ENCODE measurements at places on chromosomes 5 and 9.

DNA sequence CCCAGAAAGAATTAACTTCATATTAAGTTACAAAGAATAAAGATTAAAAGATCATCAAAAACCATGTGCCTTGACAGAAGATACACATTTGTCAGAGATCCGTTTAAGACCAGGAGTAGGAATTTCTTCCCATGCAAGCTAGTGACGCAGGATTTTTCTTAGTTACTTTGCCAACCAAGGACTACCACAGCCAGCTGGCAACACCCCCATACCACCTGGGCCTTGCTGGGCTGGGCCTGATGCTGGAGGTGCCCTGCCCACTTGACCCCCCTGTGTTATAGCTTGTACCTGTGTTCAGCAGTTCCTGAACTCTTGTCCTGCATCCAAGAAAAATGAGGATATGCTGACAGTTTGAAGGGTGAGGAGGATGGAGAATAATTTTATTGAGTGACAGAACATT is 290.9 kb upstream of the SMC2 start:
- DNase-seq = no peak

GRCh38 chr5:89613222-89613956 is 730.4 kb upstream of the MEF2C start:
- no peak for DNase-seq

GRCh38 chr5:120613729-120614128 is 149.6 kb downstream of the PRR16 start:
- no peak for DNase-seq

DNA sequence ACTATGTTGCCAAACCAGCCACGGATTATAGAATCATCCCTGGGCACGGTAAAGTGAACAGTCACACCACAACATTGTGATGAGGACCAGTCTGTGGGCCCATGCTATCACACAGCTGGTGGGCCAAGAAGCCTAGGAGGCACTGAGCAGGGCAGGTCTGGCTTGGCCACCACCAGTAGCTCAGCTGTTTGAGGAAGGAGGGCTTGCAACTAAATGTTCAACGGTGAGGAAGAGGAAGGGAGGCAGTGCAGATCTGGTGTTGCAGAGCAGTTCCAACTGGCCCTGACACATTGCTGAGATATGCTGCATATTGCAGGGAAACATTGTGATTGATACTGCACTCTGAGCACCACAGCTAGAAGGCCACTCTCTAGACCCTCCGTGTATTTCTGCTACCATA is 77.9 kb upstream of the ATG10 start:
- no peak for DNase-seq

DNA sequence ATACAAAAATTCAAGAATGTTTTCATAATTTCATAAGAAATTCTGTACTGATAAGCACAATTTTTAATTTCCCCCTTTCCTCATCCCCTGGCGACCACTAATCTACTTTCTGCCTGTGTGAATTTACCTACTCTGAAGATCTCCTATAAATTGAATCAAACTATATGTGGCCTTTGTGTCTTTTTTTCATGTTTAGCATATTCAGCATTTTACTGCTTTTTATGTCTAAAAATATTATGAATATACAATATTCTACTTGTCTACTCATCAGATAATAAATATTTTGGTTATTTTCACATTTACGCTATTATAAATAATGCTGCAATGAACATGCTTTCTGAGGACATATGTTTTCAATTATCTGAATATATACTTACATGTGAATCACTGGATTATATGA is 144.8 kb downstream of the CYLC2 start:
- no peak for DNase-seq

DNA sequence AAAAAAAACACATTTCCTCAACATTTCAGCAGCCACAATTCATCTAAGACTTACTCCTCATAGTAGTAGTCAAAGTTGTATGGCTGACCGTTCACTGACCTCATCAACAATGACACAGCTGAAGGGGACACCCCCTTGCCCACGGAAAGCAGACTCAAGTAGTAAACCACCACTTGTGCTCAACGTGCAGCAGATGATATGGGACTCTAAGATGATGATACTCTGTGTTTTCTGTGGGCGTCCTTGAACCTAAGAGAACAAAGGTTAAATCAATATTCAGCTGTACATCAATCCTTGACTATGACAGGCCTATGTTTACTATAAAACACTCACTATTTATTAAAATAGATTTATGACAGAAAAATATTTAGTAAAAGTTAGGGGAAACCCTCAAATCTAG is 71.6 kb downstream of the SETX start:
- no peak for DNase-seq

- no peak for DNase-seq
Measured at GRCh38 chr5:132459031-132459982, 31.3 kb downstream of the IRF1 start.

DNA sequence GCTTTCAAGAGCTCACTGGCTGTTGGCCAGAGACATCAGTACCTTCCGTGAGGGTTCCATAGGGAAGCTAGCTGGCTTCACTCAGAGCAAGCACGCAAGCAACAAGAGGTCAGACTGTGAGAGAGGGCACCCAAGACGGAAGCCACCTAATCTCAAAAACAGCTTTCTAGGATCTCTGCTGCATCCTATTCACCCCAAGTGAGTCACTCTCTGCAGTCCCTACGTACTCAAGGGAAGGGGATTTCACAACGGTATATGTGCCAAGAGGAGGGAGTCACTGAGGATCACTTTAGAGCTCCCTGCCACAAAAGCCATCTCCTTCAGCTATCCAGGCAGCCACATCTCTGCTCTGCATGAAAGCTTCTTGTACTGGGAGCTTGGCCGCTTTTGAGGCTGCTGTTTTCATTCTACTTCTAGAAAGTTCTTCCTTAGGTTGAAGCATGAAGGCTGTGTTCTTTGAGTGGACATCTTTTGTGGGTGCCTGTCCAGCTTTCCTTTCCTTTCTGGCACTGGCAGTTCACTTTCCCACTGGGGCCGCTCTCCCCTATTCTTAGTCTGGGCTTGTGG is 249.5 kb downstream of the MAN2A1 start:
- no peak for DNase-seq

- DNase-seq = no peak
Measured at GRCh38 chr5:956941-957747, 51.5 kb upstream of the NKD2 start.

- DNase-seq = no peak
Measured at GRCh38 chr5:83363111-83363885, 108.2 kb upstream of the VCAN start.

GRCh38 chr9:128096616-128097536 is 28.8 kb downstream of the SLC25A25 start:
- no peak for DNase-seq

- DNase-seq = no peak
Measured at GRCh38 chr9:32455738-32456137, 70.3 kb downstream of the RIGI start.

DNA sequence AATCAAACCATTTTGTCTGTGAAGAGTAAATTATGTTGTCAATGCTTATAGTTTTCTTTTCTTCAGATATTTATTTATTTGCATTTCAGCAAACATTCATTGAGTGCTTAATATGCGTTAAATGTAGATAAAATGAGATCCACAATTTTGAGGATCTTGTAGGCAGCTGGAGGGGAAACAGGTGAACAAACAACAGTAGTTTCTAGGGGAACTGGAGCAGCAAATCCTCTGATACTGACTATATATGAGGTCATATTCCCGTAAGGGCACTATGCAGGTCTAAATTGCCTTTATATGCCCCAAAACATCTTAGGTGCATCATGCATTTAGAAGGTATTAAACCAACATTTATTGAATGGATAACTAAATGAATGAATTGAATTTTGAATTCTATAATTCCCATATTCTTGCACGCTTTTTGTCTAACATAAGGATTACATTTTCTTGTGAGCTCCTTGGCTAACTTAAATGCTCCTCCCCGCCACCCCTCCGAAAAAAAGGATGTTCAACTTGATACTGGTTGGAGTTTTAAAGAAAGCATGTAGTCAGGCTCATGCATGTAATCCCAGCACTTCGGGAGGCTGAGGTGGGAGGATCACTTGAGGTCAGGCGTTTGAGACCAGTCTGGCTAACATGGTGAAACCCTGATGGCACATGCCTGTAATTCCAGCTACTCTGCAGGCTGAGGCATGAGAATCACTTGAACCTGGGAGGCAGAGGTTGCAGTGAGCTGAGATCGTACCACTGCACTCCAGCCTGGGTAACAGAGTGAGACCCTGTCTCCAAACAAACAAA is 299.8 kb downstream of the TMEM38B start:
- DNase-seq = no peak

GRCh38 chr5:138096997-138097828 is 13.4 kb downstream of the WNT8A start:
- no peak for DNase-seq

DNA sequence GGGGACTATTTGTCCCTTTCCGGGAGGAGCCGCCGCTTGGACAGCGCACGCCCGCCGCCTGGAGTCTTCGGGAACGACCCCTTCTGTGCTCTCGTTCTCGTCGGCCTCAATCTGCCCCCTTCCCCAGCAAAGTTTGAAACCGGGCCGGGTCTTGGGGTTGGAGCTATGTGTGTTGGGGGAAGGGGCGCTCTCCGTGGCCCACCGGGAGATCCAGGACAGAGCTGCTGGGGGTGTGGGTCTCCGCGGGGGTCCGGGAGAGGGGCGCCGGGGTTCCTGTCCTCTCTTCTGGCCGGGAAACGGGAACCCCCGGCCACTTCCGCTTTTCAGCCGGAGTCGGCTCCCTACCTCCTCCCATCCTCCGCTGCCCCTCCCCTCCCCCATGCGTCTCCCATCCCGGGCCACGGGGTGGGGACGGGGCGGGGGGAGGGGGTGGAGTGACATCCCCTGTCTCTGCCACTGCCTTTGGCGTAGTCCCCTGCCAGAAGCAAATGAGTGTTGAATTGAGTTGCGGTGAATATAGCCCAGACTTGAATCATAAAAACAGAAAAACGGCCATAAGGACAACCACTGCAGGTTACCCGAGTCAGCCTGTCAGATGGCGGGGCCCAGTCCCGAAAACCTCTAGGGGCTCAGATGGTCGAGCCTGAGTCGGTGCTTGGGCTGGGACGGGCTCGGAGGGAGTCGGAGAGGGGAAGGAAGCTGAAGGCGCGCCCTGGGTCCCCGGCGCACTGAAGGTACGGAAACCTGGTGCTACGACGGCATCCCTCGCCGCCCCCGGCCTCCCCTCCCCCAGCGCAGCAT is 1.1 kb downstream of the CPLX2 start:
- DNase-seq = no peak

DNA sequence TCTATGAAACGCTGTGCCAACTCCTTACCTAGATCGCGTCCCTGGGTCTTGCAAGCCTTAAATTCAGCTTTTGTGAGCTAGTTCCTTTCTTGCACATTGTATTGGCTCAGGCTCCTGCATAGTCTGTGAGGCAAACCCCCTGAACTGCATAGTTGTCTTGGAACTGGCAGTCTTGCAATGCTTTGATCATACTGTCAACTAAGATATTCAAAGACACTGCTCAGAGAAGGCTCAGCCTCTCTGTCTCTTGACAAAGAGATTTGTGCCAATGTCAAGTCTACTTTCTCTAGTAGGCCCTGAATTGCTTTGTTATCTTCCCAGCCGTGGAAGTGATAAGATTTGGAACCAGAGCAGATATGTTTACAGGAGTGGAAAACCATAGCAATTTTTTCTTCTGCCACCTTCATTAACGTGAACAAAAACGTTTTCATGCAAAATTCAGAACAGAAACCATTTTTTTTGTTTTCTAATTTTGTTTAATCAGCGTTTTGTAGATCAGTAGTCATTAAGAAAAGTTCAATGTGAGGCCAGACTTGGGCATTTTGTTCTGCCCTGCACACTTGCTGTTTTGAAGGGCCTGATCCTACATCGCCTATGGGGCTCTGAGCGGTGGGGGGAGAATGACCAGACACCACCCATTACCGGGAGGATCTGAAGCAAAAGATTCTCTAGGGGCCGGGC is 27.6 kb upstream of the ENTREP1 start:
- no peak for DNase-seq

DNA sequence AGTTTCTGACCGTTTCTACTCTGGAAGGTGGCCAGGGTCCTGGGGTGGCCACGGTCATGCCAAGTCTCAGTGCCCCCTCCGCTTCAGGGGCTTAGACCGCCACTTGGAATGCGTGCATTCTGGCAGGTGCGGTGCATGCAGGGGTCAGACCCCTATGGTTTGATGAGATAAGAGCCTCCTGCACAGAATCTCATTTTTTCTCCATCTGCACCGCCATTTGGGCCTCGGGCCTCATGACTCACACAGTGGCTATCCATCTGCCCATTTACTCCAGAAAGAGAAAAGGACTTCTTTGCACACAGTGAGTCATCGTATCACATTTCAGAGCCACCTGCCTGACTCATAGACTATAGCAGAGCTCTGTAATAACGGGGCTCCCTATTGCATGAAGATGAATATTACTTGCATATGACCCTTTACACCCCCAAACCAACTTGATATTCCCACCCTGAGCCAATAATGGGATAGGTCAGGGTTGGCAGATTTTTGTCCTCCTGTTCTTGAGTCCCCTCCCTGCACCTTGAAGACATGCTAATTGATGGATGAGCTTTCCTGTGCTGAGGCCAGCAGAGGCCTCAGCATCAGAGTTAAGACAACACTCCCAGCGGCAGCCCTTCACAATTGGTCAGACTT is 157.4 kb downstream of the NR3C1 start:
- no peak for DNase-seq

- no peak for DNase-seq
Measured at GRCh38 chr5:153752890-153753289, 262.4 kb downstream of the GRIA1 start.

- DNase-seq = no peak
Measured at GRCh38 chr9:12095931-12096330, 597.3 kb upstream of the TYRP1 start.

DNA sequence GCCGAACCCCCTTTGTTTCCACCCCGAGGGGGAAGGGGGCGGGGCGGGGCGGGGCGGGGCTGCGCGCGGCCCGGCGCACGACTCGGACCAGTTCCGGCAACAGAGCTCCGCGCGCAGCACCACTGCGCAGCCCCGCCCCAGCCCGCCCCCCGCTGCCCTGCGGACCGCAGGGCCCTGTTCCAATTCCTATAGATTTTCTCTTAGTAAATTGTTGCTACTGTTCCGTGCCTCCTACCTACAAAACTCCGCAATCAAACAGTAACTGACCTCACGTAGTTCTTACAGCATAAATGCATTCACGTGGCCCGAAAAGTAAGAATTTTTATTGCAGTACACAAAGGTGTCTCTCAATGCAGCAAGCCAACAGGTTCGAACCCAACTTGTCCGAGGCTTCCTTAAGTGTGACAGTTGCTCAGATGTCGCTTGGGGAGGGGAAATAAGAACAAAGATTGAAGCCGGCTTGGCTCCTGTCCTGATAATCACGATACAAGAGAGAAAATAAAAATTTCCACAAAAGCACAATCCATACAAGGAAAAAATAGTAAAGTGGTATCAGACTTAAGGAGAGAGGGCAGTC is 1.2 kb upstream of the RNF38 start:
- DNase-seq = peak; percentile 54

DNA sequence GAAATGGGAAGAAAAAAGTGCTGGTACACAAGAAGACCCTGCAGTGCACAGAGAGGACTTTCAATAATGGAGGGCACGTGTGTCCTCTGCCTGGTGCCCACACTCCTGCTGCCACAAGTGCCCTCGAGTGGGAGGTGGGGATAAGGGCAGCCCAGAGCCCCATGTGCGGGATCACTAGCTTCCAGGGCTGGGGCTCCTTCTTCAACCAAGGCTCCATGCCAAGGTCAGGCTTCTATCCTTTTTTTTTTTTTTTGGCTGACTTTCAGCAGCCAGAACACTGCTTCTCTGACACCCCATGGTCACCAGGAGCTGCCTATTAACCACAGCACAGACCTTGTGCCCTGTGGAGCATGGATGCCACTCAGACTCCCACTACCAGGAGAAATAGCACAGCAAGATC is 7.5 kb downstream of the ACSL6 start:
- no peak for DNase-seq
